ENCODE measurements at places on chromosomes 12 and 14. TPM values are rescaled to one million over a fixed set of nuclear protein-coding genes. Genes with fewer than 3 reads are reported as not detected.

The CIROP gene
- not detected for total RNA-seq

The KRT71 gene
- total RNA-seq = not detected

The BTG1 gene
- 23.6 TPM for total RNA-seq

The TOMM20L gene
- total RNA-seq = not detected

The GPHN gene
- total RNA-seq = 16.1 TPM

The GPR132 gene
- 0.82 TPM for total RNA-seq

The RAD9B gene
- 0.29 TPM for total RNA-seq

The NOS1 gene
- 0.05 TPM for total RNA-seq

The PRICKLE1 gene
- total RNA-seq = 7.1 TPM

The HNF1A gene
- not detected for total RNA-seq

The TCHP gene
- 23.2 TPM for total RNA-seq

The HPD gene
- not detected for total RNA-seq

The ADAMTS20 gene
- not detected for total RNA-seq

The KRT73 gene
- not detected for total RNA-seq

The NGB gene
- not detected for total RNA-seq

The LRCOL1 gene
- not detected for total RNA-seq

The RPGRIP1 gene
- total RNA-seq = not detected

The TTC9 gene
- total RNA-seq = 0.76 TPM

The KLRB1 gene
- total RNA-seq = not detected

The RNASE7 gene
- not detected for total RNA-seq

The TMEM117 gene
- total RNA-seq = 8.5 TPM

The PPP4R4 gene
- total RNA-seq = 0.58 TPM

The ADCY6 gene
- 48.5 TPM for total RNA-seq

The MDP1 gene
- 11.2 TPM for total RNA-seq

The SLC17A8 gene
- total RNA-seq = not detected

The NTN4 gene
- 211 TPM for total RNA-seq

The PSMC6 gene
- total RNA-seq = 49.3 TPM

The MYH6 gene
- total RNA-seq = not detected

The PARP11 gene
- total RNA-seq = 3.5 TPM

The ANO2 gene
- total RNA-seq = 32.4 TPM

The LALBA gene
- not detected for total RNA-seq

The KCNK10 gene
- not detected for total RNA-seq

The TXNDC16 gene
- total RNA-seq = 4.7 TPM

The RILPL2 gene
- total RNA-seq = 3.3 TPM

The RHNO1 gene
- total RNA-seq = 27.2 TPM

The FOXN4 gene
- not detected for total RNA-seq

The ACRBP gene
- 0.58 TPM for total RNA-seq

The LRRC9 gene
- not detected for total RNA-seq

The CCDC196 gene
- not detected for total RNA-seq

All from glomerular endothelial cell (primary cell).